Renal cortex interstitium (tissue), 15 donors: ENCODE measurements at places on chromosomes 16 and 17. TPM values are rescaled to one million over a fixed set of nuclear protein-coding genes. Genes with fewer than 3 reads are reported as not detected.

DNA sequence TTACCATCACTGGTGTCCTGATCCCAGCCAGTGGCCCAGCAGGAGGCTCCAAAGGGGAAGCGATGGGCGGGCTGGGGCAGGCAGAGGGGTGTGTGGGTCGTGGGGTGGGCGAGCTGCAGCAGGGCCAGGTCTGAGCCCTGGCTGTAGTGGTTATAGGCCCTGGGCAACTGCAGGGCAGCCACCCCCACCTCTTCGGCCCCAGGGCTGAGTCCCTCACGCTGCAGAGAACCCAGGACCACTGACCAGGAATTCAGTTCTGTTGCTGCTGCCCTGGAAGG lies 2.2 kb downstream of the PRSS53 start:
- DNase-seq = no peak

DNA sequence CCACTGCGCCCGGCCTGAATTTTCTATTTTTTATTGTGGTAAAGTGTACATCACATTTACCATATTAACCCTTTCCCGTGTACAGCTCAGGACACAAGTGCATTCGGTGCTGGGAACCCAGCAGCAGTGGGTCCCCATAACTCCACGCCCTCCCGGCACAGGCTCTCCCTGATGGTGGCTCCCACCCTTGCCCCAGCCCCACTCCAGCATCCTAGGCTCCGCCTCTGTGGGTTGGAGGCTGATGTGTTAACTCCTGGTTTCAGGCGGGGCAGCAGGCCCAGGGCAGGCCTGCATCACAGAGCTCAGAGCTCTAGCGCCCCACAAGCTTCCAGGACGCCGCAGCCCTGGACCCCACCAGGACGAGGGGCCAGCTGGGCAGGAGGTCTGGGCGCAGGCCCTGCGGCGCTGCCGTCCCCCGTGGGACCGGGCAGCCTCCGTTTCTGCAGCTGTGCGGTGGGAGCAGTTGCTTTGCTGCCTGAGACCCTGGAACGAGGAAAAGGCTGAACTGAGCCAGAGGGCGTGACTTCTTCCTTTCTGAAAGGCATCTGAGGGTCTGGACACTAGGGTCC lies 19.6 kb downstream of the ZFPM1 start:
- no peak for DNase-seq

RNF222 gene
- 0.20 TPM for polyA plus RNA-seq

DNA sequence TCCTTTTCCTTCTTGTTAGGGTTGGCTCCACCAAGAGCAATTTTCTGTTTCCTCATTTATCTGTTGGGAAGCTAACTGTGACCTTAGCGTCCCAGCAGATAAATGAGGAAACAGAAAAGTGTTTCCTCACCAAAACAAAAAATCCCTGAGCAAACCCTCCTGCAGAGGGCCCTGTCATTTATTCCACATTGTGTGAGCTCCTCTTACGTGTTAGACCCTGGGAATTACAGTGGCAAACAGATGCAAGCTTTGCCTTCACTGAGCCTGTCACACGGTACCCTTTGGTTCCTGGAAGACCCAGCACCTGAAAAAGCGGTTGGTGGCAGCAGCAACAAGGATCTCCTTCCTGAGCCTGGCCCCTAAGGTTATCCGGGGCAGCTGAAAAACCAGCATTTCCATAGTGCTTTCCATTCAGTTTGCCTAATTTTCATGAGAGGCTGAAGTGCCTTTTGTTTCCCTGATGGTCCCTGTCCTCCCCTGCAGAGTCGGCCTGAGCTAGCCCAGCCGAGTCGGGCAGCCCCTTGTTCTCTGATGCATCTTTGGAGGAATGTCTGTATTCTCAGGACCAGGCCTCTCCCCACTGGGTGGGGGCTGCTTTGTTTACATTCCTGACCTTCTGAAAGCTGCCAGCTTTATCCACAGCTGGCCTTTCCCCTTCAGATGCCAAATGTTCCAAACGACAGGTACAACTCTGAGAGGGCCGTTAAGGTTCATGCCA lies 34.7 kb downstream of the YPEL2 start:
- DNase-seq = no peak

DNA sequence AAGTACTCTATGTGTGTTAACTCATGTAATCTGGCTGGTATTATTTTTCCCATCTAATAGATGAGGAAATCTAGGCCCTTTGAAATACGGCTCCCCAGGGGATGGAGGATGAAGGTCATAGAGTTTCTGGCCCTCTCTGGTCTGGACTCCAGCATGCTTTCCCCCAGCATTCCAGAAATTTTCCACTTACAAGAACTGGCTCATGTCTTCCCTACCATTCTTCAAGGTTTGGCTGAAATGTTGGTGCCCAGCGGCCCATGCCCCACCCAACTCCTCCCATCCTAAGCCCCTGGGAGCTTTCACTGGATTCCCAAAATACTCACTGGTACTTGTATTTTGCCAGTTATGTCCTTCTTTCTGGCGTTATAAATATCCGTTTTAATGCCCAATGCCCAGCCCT lies 237.5 kb upstream of the NLRP1 start:
- no peak for DNase-seq

- DNase-seq = no peak
Measured at GRCh38 chr16:58338205-58338604, 43.4 kb upstream of the PRSS54 start.

DNA sequence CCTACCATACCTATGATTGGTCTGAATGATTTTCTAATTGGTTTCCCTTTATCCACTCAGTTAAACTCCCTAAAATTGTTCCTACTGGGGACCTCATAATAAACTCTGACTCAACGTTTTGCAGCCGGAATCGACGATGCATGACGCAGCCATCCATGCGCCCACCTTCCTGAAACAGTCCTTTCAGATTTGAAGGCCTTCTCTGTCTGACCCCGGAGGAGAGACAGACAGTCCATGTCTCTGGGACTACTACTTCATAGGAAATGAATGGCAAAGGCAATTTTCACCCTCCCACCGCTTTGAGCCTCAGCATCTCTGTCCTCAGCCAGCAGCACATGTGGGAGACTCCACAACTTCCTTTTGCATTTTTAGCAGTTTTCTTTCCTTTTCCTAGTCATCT lies 13.5 kb downstream of the VAT1L start:
- no peak for DNase-seq

DNA sequence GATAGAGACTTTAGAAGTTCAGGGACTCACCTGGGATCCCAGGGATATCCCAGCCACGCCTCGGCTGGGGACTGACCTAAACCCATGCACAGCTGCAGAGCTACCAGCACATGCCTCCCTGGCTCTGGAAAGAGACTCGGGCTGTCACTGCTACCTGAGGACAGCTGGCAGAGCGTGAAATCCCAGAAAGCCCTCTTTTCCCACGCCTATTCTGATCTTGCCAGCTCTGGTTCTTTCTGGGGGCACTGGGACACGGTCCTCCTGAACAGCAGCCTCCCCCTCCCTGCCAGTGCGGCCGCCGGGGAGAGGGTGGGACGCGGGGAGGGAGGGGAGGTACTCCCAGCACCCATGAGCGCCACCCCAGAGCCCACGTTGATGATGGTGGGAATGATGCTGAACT lies 10.8 kb downstream of the P2RX5 start:
- DNase-seq = no peak

DNA sequence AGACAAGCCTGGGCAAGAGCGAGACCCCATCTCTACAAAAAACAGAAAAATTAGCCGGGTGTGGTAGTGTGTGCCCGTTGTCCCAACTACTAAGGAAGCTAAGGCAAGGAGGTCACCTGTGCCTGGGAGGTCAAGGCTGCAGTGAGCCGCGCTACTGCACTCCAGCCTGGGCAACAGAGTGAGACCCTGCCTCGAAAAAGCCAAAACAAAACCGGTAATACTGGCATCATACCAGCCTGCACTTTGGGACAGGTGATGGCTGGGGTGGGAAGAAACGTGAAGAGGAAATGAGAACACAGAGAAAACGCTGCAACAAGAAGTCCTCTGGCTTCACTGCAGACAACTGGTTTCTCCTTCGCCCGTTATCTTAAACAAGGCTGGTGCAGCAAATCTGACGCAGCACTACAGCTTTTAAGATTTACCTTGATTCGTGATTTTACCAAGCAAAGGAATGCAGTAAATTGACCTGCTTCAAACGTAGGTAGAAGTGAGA lies 725 bp upstream of the CASC3 start:
- DNase-seq = no peak

COQ9 gene
- 96.0 TPM for polyA plus RNA-seq

DNA sequence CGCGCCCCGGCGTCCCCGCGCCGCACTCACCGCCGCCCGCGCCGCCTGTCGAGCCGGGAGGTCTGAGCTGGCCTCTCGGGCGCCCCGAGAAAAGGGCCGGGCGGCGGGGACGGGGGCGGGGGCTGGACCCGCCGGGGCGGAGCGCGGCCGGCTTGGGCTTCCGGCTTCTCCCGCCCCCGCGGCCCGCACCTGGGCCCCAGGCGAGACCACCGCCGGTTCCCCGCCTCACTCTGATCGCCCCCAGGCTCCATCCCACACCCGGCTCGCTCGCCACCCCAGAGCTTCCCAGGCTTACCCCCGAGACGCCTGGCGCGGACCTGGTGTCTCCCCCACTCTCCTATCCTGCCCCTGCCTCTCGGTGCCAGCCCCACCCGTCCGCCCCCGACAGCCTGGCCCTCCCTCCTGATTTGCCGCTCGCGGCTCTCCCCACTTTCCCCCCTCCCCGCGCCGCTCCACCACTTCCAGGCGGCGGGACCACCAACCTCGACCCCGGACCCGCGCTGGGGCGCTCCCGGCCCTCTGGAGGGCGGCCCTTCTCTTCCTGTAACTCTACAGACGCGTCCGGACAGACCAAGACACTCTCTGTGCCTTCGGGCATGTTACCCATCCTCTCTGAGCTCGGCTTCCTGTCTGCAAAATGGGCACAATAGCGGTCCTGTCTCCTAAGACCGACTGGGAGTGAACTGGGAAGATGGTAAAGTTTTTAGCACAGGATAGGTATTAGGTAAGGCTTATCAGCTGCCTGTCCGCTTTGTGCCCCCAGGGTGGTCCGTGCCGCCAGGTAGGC lies at the start of gene LITAF:
Gene LITAF, minus strand, starts transcription at position 64 of the 787 bp plus-strand sequence. CDS start 30,189 bp downstream, outside the sequence.
- no peak for DNase-seq

GRCh38 chr17:28370744-28371103 lies 617 bp upstream of the VTN start:
- DNase-seq = no peak

DNA sequence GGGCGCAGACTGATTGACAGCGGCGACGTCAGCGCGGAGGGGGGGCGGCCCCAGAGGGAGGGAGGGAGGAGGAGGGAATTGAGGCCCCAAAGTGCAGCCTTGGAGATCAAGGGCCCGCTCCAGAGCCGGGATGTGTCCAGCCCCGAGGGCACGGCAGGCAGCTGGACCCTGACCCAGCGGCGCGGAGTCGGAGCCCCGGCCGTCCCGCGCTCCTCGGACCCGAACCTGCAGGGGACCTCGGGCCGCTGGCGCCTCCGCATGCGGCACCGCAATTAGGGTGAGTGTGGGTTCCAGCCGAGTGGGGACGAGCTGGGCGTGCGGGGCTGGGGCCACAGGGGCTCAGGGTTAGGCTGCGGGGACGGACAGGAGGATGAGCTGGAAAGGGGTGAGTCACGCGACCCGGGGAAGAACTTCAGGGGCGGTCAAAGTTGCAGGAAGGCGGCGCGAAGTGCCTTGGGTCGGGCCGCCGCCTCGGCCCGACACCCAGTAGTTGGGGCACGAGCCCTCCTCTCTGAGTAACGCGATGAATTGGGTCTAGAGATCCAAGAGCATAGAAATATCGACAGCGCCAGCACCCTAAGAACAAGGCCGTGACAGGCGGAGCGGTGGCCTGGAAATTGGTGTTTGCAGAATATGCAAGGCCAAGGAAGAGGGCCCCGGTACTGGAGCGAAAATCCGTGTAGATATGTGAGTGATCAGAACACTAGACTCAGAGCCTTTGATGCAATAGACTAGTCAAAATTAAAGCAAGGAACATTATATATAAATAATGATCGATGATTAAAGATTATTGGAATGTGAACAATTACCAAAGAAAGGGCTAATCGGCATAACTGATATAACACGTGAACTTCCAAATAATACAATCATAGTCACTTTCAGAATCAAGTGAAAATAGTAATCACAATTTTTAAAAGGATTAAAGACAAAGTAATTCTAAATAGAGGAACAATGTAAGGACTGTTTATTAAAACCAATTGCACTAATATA lies at the start of gene TBX4:
Gene TBX4, plus strand, starts transcription at position 122 of the 990 bp plus-strand sequence. CDS start 4,069 bp downstream, outside the sequence.
- DNase-seq = no peak

TOX3 gene
- polyA plus RNA-seq = 28.5 TPM

DNA sequence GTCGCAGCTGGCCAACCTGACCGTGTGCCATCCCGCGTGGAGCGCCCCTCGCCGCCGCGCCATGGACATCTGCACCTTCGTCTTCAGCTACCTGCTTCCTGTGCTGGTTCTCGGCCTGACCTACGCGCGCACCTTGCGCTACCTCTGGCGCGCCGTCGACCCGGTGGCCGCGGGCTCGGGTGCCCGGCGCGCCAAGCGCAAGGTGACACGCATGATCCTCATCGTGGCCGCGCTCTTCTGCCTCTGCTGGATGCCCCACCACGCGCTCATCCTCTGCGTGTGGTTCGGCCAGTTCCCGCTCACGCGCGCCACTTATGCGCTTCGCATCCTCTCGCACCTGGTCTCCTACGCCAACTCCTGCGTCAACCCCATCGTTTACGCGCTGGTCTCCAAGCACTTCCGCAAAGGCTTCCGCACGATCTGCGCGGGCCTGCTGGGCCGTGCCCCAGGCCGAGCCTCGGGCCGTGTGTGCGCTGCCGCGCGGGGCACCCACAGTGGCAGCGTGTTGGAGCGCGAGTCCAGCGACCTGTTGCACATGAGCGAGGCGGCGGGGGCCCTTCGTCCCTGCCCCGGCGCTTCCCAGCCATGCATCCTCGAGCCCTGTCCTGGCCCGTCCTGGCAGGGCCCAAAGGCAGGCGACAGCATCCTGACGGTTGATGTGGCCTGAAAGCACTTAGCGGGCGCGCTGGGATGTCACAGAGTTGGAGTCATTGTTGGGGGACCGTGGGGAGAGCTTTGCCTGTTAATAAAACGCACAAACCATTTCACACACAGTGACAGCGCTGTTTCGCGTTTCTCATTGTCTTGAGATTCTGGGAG lies 2.0 kb upstream of the ZACN start:
- no peak for DNase-seq

KRT25 gene
- polyA plus RNA-seq = not detected

PRSS27 gene
- polyA plus RNA-seq = 1.5 TPM

KRTAP3-1 gene
- polyA plus RNA-seq = not detected

OMG gene
- 0.12 TPM for polyA plus RNA-seq

CLEC19A gene
- 0.27 TPM for polyA plus RNA-seq

DNA sequence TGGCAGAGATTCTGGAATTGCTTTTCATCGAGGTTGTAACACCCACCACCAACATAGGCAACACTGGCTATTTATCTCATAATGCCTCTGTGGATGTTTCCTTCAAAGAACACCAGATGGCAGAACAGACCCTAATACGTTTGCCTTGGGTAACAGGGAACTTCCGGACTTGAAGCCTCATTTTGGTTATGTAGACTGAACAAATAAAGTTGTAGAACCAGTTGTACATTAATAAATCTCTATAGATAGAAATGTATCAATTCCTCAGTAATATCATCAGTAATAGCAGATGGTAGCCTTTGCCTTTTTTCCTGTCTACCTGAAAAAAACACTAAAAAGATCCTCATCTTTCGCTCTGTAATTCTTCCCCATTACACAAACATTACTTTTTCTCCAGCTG lies 25.9 kb upstream of the APOH start:
- peak; percentile 63 for DNase-seq
